ENCODE measurements at places on chromosomes 5 and 9.

DNA sequence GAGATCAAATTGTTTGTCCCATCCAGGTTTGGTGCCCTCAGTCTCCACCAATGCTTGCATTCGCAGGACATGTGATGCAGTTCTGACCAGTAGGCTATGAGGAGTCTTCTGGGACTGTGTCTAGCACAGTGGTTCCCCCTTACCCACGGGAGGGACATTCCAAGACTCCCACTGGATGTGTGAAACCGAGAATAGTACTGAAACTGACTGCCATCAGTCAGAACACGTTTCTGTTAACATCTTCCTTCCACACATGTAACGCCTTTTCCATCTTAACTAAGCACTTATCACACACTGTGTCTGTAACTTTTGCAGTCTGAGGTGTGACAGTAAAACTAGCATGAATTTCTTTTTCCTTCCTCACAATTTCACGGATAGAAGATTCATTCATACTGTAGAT, 74.7 kb downstream of the PTTG1 start:
- DNase-seq, result no peak

GRCh38 chr9:78218890-78219289, 17.0 kb upstream of the CEP78 start:
- DNase-seq, result no peak

- no peak for DNase-seq
Observed at GRCh38 chr9:99782962-99783718, 38.5 kb upstream of the NR4A3 start.

DNA sequence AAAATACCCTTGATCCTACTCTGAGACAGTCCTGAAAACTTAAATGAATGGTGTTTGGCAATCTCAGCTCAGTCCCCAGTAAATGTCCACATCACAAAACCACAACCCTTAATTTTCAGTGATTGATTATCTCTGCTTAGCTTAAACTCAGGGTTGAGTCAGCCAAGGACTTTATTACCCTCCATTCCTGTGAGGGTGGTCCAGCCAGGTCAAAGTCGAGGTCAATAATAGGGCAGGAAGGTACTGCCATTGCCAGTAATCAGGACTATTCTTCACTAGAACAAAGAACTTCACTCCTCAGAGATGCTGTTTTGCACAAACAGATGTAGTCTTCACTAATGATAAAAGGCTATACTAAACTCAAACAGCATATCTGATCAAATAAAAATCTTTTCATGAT, 499.4 kb downstream of the ISL1 start:
- no peak for DNase-seq

GRCh38 chr9:29714860-29715259, 2141.6 kb upstream of the C9orf72 start:
- no peak for DNase-seq

DNA sequence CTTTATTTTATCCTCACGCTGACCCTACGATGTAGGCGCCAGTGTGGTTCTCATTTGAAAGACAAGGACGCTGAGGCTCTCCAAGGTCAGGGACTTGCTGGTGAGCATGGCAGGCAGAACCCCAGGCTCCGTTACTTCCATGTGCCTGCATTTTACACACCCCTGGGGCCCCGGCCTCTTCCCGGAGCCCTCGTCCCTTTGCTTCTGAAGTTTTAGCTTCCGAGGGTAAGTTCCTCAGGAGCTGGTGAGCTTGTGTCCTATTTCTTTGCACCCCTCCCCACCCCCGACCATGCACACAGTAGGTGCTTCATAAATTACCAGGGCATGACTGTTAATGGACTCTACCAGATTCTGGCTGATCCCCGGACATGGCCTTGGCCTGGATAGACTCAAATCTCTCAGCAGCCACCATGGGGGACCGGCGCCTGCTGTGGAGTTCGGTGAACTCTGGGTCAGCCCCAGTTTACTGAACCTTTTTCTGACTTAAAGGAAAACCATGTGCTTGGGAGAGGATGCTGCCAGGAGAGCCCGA, 59.3 kb upstream of the RNU6ATAC start:
- no peak for DNase-seq

DNA sequence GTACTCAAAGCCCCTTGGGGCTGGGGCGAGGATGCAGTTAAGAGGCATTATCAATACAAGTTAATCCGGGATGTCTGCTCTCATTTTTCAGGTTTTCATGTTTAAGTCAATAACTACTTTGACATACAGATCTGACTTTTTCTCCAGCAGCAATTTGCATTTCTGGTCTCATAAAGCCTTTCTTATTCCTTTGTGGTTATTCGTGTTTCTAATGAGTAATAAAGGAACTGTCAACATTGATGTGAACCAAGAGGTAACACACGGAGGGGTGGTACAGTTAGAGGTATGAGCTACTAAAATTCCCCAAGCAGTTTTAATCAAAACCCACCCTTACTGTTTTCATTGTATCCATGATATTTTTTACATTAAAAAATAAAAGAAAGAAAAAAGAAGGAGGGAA, 138.0 kb upstream of the NFIB start:
- DNase-seq, result no peak

- no peak for DNase-seq
Observed at GRCh38 chr5:96927008-96927407, 8.9 kb upstream of the LNPEP start.

DNA sequence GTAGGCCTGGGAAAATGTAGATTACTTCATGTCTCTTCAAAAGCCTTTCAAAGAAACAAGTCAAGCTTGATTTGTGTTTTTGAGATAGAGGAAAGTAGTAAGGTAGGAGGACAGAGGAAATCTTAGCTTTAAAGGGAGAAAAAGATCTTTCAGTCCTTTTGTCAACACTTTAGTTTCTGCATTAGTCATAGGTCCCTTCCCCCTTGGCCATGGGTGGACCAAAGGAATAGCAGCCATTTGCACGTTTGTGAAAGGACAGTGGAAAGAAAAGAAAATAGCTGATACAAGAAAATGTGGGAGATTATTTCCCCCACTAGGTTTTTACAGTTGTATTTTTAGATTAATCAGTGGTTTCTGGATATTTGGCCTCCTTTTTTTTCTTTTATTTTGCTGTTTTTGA, 121.9 kb upstream of the GRHPR start:
- no peak for DNase-seq

DNA sequence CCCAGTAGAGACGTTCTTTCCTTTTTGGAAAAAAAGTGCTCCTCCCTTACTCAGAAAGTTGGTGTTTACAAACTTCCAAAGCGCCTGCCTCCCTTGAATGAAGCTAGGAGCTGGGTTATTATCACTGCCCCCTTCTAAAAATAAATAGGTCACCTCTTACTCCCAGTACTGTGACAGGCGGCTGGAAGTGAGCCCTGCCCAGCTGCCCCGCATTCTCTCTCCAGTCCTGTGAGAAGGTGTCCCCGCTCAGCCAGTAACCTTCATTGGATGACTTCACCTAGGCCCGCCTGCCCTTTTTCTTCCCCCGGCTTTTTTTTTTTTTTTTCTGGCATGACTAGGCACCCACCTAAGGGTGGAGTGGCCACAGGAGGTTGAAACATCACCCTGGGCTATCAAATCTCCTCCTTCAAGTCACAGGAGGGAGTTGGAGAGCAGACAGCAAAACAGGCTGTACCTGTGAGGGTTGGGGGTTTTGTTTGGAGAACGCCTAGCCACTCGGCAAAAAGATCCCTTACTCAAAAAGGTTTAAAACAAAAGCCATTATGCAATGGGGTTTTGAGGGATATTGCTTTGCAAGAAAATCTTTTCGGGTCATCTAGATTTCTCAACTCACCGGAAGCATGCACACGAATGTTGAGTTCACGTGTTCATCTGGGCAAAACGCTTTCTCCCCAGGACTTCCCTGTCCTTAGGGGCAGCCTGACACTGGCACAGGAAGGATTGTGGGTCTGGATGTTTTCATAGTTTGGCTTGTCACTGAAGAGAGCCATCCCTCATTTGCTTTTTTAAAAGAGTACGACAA, 43.3 kb upstream of the ZNF622 start:
- no peak for DNase-seq

GRCh38 chr5:142308358-142308757, 16.5 kb downstream of the SPRY4 start:
- DNase-seq, result no peak

- no peak for DNase-seq
Observed at GRCh38 chr9:12790883-12791282, 16.1 kb downstream of the LURAP1L start.

- DNase-seq, result peak; percentile 14
Observed at GRCh38 chr5:179907556-179908324, at the start of gene TBC1D9B. TBC1D9B (minus strand) TSS chr5:179907897; CDS start chr5:179907821, 76 bp downstream.

DNA sequence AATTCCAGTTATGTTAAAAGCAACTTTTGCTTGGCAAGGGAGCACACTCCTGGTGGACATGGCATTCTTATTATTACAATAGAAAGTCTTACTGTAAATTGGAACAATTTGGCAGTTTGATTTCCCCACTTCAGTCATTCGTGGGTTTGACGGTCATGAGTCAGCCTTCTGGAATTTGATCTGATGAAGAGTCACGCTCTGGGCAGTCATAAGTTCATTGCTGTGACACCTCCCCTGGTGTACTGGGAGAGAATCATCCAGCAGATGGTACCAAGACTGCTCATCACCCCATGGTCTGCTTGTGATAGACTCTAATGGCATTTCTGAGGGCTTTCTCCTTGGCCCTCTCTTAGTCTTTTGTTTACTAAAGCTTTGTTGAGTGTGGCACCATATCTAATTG, 53.8 kb downstream of the GLRA1 start:
- DNase-seq, result no peak

- DNase-seq, result no peak
Observed at GRCh38 chr9:96117398-96118080, 184.4 kb downstream of the HSD17B3 start.

- no peak for DNase-seq
Observed at GRCh38 chr5:112971276-112971675, 5.3 kb upstream of the DCP2 start.

- no peak for DNase-seq
Observed at GRCh38 chr5:133404724-133405123, 207.6 kb downstream of the FSTL4 start.

DNA sequence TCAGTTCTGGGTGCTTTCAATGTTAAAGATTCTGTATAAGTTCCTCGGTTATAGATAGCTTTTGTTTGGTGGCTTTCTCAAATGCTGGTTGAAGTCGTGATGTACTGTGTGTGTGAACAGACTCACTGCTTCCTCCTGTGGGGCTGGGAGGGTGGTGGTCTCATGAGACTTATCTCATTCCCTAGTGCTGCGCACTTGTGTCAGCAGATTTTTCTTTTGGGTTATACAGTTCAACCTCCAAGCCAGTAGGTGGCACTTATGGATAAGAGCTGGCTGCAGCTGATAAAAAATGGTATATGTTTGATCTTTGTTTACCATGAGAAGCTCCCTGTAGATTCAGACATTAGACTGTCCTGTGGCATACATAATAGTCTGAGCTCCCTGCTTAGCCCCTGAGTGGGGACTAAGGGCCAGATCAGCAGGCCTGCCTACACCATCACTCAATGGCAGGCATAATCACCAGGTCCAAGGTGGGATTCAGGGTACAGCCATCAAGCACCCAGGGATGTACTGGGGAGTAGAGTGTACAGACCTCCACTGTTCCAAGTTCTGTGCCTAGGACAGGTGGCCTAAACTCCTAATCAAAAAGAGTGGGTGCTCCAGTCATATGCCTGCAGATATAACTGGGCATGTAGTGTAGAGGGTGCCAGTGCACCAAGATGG, 174.2 kb downstream of the OXCT1 start:
- DNase-seq, result no peak

GRCh38 chr5:108884736-108885135, 137.0 kb downstream of the FER start:
- no peak for DNase-seq

DNA sequence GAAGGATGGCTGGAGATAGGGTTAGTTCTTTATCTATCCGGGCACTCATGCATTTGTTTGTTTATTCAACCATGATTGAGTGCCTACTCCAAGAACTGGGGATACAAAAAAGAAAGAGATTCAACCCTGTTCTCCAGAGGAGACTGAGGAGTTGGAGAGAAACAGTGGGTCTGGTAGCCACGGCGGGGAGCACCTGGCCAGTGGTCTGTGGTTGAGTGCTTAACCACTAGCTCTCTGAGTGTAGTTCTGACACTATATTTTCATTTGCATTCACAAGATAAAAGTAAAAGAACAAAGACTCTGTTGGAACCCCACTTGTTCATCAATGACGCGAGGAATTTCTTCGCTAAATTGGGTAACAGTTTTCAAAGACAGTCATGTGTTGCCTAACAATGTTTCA, 295.5 kb upstream of the MSX2 start:
- no peak for DNase-seq

DNA sequence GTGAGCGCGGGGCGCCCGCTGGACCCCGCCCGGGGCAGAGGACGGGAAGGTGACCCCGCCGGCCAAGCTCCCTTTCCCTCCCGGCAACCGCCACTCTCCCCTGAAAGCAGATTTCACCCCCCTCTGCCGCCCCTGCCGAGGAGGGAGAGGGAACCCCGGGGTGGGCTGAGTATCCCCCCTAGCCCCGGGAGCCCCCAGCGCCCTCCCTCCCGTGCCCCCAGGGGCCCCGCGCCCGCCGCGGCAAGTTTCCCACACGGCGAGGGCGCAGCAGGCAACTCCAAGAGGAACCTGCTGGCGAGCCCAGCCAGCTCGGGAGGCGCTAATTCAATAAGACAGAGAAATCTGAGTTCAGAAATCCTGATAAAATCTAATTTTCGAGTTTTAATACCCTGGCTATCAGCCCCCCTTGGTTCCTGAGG, 1.6 kb downstream of the NTNG2 start:
- DNase-seq, result no peak

GRCh38 chr5:21212026-21212425, 1224.0 kb upstream of the CDH18 start:
- no peak for DNase-seq

DNA sequence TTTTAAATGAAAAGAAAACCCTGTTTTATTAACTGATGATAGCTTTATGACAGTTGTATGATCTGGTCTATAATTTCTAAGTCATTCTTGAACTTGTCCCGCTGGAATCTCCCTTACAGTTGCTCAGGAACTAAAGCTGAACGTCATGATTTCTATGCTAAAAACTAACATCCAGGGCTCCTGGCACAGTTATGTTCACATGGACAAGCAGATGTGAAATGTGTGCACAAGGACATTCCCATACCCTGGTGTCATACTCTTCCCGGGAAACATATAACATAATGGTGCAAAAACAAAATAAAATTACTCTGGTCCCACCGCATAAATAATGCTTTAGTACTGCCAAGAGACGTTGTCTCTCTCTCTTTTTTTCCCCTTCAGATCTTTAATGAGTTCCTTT, 134.9 kb downstream of the PRDM6 start:
- no peak for DNase-seq

- DNase-seq, result no peak
Observed at GRCh38 chr5:137205231-137206027, 293.7 kb downstream of the SPOCK1 start.

DNA sequence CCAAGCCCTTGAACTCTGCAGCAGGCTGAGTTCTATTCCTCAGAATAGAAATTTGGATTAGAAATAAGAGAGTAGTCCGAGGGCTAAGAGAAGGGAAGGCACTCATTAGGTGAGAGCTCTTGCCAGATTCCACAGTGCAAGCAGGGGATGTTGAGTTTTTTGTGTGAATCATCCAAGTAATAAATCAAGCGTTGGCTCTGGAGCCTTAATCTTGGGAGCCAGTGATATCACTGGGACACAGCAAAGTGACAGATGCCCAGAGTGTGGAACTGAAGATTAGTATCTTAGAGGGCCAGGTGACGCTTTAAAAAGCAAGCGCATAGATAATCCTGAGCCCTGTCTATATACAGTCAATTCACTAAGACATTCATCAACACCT, 60.3 kb downstream of the FOXD1 start:
- DNase-seq, result no peak

- no peak for DNase-seq
Observed at GRCh38 chr9:90504486-90504885, 138.1 kb downstream of the DIRAS2 start.

- no peak for DNase-seq
Observed at GRCh38 chr9:33988219-33988890, 60.3 kb downstream of the UBAP2 start.

All from activated CD8-positive, alpha-beta memory T cell treated with anti-CD3 and anti-CD28 coated beads for 4 hours (primary cell).